ENCODE measurements at places on chromosomes 3 and 15. TPM values are rescaled to one million over a fixed set of nuclear protein-coding genes. Genes with fewer than 3 reads are reported as not detected.

DNA sequence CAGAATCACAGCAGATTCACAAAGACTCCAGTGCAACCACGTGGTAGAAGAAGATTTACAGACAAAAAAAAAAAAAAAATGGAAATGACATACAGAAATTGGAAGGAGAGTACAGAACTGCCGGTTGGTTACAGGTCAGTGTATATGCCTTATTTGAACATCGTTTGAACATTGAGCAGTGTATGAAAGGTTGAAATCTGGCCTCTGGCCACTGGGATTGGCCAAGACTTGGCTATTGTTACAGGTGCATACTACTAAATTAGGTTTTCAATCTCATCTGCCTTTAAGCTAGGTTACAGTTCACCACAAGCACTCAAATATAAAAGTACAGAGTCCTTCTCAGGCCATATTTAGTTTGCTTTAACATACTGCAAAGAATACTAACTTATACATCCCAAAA, 59.8 kb downstream of the THBS1 start:
- no peak for DNase-seq

GRCh38 chr3:69052472-69052898, 352 bp upstream of the TMF1 start:
- DNase-seq = no peak

- DNase-seq = no peak
These were observed 119.7 kb downstream of the SST start for GRCh38 chr3:187550446-187550845.

The VGLL3 gene
- total RNA-seq = 55.7 TPM

The GOLGA6A gene
- total RNA-seq = not detected

GRCh38 chr3:179732661-179733348, 80.0 kb downstream of the USP13 start:
- DNase-seq = no peak

- no peak for DNase-seq
These were observed 4.0 kb downstream of the LHFPL4 start for GRCh38 chr3:9549600-9549999.

DNA sequence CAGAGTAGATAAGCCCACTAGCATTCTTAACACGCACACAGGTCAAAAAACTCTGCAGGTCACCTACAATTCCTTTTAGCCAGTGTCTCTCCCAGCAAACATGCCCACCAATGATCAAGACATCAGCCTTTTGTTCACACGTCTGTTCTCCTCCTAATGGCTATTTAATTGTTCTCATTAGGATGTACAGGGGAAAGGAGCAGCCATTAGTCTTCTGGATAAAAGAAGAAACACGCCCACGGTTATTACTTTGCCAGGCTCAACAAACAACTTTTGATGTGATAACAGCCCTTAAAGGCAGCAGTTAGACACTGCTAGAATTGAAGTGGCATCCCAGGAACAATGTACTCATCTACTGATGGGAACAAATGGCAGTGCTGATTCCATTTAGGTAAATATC, 108.8 kb downstream of the NTRK3 start:
- DNase-seq = no peak

GRCh38 chr15:88741671-88742070, 61.6 kb upstream of the ACAN start:
- no peak for DNase-seq

- no peak for DNase-seq
These were observed 1.8 kb downstream of the MTFMT start for GRCh38 chr15:65027593-65027992.

The TRIM71 gene
- 2.4 TPM for total RNA-seq

GRCh38 chr3:60307562-60308199, 943.6 kb downstream of the FHIT start:
- DNase-seq = no peak

- DNase-seq = no peak
These were observed 799 bp upstream of the C2CD4B start for GRCh38 chr15:62165793-62166375.

The LNP1 gene
- 2.3 TPM for total RNA-seq

The CA12 gene
- 4.3 TPM for total RNA-seq

DNA sequence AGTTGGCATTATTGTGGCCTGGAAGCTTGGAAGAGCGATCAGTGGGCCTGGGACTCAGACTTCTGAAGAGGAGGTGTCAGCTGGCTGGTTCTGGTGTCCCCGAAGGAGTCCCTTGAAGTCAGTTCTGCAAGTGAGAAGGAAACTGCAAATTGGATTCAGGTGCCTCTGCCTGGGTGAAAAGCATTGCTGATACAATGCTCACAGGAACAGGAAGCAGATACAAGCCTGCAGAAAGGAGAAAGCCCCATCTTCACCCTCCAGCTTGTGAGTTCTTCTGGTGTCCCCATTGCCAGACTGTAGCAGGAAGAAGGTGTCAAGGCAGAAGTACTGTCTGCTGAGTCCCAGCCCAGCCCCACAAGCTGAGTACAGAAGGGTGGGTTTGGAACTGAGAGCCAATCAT, 271.3 kb downstream of the PLOD2 start:
- no peak for DNase-seq

- DNase-seq = no peak
These were observed 70.5 kb downstream of the KLHL25 start for GRCh38 chr15:85723960-85724945.

DNA sequence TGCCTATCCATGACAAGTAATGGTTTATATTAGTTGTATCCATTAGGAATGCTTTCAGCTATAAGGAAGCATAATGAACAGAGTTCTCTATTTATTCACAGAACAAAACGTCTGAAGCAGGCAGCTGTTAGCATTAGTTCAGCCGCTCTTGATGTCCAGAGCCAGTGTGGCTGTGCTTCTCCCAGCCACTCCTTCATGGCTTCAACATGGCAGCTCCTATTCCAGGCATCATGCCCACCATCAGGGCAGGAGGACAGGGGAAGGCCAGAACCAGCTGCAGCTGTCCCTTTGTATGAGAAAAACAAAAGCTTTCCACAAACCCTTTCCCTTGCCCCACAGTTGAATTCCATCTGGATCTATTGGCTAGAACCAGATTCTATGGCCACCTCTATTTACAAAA, 12.9 kb upstream of the SNRK start:
- no peak for DNase-seq

GRCh38 chr3:49627634-49628033, 46.5 kb upstream of the APEH start:
- DNase-seq = no peak

DNA sequence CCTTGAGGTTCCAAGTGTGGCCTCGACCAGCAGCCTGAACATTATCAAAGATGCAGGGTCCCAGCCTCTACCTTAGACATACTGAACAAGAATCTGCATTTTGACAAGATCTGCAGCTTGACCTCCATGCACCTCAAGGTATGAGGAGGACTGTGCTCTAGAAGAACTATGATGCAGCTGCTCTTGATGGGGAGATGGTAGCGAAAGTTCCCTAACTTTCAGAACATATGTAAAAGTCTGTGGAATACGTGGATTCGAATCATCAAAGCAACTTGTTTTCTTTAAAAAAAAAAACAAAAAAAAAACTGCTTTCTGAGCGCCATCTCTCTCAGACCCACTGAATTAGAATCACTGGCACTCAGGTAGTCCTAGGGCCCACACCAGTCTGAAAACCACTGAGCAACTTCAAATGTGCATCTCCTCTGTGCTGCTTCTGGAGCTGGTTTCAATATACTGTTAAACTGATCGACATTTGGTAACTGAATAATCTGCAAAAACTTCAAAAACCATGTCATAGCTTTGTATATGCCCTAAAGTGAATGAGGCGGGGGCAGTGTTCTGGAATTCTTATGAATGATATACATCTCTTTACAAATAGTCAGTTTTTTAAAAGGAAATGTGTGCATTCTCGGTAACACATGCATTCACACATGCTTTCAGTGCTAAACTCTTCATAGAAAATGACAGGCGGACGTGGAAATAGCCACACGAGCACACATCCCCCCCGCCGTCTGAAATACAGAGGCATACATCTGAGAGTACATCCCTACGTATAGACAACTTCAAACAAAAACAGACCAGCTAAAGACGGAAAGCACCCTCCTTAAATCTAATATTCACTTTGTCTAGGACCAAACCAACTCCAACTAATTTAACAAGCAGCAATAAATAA, 128.8 kb downstream of the FOXP1 start:
- no peak for DNase-seq

GRCh38 chr15:51341366-51342226, at the start of gene GLDN:
TSS of gene GLDN (plus strand) at chr15:51341655. CDS start at chr15:51341685, 30 bp downstream.
- DNase-seq = no peak

- no peak for DNase-seq
These were observed 65.6 kb downstream of the MAP4 start for GRCh38 chr3:47950453-47951169.

- DNase-seq = no peak
These were observed 237.5 kb upstream of the IL12A start for GRCh38 chr3:159751146-159751545.

- no peak for DNase-seq
These were observed 56.6 kb downstream of the MESD start for GRCh38 chr15:80932989-80933388.

The ABHD6 gene
- total RNA-seq = 7.7 TPM

DNA sequence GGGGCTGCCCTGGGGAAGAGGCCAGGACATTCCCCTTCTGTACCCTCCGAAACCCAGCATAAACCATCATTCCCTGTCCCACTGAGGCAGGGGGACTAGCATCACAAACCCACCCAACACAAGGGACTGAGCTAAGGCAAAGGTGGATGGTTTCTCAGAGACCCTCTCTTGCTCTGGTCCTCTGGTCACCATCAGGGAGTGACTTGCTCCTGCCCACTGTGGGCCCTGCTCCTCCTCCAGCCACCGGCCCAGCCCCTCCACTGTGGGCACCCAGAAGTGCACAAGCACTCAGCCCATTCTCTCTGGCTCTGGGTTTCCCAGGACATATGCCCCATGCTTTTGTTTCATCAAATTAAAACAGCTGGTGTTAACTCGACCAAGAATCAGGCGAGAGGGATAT, 44.9 kb downstream of the PTH1R start:
- DNase-seq = no peak

The TRH gene
- not detected for total RNA-seq
